ENCODE measurements at places on chromosomes 5 and 9.

DNA sequence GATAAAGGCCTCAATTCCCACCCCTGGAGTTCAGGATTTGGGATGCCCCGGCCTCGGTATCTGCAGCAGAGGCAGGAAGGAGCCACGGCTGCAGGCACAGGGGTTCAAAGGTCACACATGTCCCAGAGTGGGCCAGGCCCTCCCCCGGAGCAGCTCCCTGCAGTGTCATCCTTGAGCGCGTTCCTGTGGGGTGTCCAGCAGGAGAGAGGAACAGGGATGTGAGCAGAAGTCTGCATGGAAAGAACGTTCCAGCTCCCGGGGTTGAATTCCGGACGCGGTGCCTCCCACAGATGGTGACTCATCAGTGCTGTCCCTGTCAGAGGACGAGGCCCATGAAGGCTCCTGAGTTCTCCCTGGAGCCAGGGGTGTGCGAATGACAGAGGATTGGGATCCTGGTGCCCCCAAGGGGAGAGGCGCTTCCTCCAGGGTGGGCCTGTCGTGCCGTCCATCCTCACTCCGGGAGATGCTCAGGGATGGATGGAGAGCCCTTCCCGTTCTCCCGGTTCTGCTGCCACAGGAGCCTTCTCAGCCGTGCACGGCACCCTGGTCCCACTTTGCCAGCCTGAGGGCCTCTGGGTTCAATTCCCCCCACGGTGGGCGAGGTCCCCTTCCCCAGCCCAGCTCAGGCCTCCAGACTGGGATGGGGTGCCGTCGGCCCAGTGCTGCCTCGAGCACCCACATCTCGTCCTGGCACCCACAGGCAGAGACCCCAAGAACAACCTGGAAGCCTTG is 3.1 kb downstream of the LCN1 start:
- no peak for DNase-seq

- no peak for DNase-seq
These were observed 202.8 kb upstream of the KLF9 start for GRCh38 chr9:70617033-70617828.

- DNase-seq = no peak
These were observed 117.9 kb upstream of the CDH18 start for GRCh38 chr5:20105915-20106314.

GRCh38 chr9:121220996-121221663 is 19.5 kb upstream of the RAB14 start:
- no peak for DNase-seq

DNA sequence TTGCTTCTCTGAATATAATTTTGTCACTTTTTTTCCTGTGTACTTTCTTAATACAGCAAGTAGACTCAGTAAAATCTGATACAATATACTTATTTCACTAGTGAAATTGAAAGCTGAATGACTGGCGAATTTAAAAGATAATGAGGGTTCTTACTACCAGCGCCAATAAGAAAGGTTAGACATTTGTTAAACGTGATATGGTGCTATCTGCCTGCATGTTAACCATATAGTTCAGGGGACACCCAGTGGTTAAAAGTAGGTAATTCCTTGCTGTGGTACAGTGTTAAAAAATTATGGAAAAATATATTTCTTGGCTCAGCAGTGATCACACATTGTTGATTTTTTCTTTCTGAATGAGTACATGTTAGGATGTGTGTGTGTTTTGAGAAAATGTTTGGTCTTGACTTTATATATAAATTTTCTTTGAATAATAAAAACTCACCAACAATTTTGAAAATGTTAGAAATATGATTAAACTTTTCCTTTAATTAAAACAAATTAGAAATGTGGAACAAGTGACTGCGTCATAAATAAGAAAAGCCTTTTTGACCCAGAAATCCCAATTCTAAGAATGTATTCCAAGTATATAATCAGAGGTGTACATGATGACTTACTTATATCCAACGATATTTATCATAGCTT is 25.8 kb downstream of the CAST start:
- no peak for DNase-seq

DNA sequence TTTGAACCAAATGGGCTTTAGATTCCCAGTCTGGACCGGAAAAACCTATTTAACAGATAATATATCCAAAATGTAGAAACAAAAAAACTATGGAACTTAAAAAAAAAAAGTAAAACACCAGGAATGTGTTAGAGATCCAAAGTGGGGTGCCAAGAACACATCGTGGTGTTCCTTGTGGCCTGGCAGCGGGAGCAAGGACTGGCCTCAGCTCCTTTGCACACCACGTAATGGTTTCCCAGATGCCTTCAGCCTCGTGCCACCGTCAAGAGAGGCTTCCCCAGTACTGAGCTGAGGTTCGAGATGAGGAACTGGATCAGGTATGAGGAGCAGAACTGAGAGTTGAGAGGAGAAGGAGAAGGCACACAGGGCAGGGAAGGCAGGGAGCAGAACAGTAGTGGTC is 3.5 kb downstream of the ASPN start:
- DNase-seq = no peak

All from thoracic aorta (tissue), 2 donors.